NCI-H2081 (cell line): ENCODE measurements at places on chromosomes 5 and 9.

DNA sequence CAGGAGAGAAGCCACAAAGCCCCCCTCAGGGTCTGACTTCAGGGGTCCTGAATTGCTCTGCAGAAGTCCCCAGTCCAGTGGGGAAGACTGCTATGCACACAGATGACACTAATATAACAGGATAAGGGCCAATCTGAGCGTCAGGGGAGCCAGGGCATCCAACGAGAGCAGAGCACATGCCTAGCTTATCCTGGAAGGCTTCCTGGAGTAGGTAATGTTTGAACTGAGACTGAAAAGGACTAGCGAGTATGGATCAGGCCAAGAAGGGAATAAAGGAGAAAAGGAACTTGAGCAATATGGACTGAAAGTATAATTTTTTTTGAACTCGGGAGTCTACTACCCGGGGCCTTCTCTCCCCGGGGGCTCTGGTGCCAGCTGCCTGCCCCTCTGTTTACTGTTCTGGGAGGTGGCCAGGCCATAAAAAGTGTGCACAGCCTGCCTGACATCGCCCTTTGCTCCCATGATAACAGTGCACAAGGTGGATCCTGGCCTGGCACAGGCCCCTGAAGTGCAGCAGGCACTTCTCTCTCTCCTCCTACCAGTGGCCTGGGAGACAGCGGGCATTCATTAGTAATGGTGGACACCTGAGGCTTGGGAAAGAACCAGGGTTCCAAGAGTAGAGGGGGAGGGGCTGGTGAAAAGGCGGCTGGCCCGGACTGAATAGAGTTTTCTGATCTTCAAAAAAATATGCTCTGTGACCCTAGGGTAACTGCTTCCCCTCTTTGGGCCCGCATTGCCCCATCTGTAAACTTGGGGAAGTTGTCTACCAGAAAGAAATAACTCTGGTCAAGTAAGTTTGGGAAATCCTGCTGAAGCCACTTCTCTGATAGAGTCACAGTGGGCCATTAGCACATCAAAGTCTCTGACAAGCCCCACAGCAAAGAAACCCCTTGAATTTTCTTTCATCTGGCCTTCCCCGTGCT, 4.6 kb upstream of the SLC6A7 start:
- DNase-seq, result no peak

DNA sequence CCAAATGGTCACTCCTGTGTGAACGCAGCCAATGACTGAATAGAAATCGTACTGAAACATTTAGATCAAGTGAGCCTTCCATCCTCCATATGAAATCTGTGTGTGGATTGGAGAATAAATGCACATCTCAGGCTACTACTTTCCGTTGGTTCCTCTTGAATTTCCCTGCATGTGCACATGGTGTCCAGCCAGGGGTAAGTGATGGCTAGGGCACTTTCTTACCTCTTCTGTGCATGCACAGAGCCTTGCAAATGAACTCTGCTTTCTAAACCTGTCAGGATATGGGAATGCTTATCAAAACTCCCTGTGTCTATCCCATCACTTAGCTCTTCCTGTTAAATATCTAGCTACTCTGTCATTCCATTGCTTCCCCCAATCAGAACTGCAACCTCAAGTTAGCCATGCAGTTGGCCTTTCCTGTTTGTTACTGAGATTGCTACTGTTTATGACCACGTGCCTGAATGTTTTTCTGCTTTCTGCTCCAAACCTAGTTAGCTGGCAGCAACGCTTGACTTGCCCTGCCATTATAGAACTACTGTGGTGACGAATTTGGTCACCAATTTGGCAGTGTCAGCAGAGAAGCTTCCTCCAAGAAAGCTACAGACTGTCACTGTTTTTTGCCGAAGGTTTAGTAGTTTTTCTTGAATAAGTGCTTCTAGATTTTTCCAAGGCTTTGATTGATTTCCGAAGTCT, 661.6 kb downstream of the LRRC70 start:
- DNase-seq, result no peak

DNA sequence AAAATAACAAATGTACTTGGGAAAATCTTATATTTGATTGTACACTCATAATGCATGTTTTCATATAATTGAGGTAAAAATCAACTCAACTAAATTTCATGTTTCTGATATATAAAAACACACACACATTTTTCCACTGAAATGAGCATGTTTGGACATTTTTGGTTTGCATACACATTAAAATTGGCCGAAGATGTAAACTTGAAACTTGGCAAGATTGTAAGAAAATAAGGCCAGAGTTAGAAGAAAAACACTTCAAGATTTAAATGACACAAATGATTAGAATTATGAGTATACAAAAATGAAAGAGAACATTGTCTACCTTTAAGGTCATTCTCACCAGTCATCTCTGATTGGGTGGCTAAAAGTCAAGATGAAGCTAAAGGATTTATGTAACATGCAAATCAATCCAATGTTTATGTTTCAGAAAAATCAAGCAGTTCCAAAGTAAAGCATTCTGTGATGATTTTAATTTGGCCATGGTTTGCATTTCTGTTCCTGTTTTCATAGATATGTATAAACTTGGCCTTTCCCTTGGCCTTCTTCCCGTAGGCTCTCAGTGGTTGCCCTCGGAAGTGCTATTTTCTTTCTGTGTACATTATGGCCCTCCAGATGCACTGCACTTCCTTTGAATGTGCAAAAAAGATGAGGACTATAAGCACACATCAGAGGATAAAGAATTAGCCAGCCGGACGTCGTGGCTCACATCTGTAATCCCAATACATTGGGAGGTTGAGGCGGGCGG, 1105.4 kb upstream of the DMAC1 start:
- no peak for DNase-seq

- DNase-seq, result no peak
These were observed 153.6 kb downstream of the GLIS3 start for GRCh38 chr9:4146293-4146692.

GRCh38 chr9:19381656-19382055, 1.6 kb upstream of the RPS6 start:
- no peak for DNase-seq
